ENCODE measurements at places on chromosomes 3 and 15. TPM values are rescaled to one million over a fixed set of nuclear protein-coding genes. Genes with fewer than 3 reads are reported as not detected.
A peak's percentile ranks its signal among the peaks of the same experiment; 100 is the strongest.

GRCh38 chr15:39645976-39646257, 65.0 kb downstream of the THBS1 start:
- DNase-seq: no peak
- no peaks in the 10 kb centered on the region for H3K36me3 ChIP-seq
- H3K27me3 ChIP-seq: no peaks in the 10 kb centered on the region
- no peak overlapping the region for H3K4me3 ChIP-seq

DNA sequence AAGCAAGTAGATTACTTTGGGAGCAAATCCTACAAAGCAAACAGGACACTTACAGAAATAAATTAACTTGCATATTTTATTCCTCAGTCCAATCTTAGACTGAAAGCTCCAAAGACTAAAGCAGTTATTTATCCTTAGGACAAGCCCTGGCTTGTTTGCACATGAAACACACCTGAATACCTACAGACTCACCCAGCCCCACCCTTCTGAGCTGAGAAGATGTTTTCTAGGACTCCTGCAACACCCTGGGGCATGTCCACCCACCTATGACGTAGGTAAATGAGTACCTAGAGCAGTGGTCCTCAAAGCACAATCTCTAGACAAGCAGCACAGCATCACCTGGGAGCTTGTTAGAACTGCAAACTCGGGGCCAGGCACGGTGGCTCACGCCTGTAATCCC, 80.8 kb downstream of the ANXA2 start:
- peaks cover 22% of the 10 kb centered on the region for H3K27me3 ChIP-seq
- no peaks in the 10 kb centered on the region for H3K4me1 ChIP-seq
- DNase-seq: no peak
- H3K27ac ChIP-seq: no peak overlapping the region

- H3K4me3 ChIP-seq: no peak overlapping the region
- no peaks in the 10 kb centered on the region for H3K36me3 ChIP-seq
- H3K27me3 ChIP-seq: no peaks in the 10 kb centered on the region
- peak; percentile 30 for DNase-seq
Observed at GRCh38 chr3:174002543-174002942, 605.0 kb downstream of the NLGN1 start.

GRCh38 chr3:71227270-71227661, 356.3 kb downstream of the FOXP1 start:
- peaks cover 13% of the 10 kb centered on the region for H3K4me1 ChIP-seq
- no peak for DNase-seq
- no peak overlapping the region for H3K4me3 ChIP-seq

DNA sequence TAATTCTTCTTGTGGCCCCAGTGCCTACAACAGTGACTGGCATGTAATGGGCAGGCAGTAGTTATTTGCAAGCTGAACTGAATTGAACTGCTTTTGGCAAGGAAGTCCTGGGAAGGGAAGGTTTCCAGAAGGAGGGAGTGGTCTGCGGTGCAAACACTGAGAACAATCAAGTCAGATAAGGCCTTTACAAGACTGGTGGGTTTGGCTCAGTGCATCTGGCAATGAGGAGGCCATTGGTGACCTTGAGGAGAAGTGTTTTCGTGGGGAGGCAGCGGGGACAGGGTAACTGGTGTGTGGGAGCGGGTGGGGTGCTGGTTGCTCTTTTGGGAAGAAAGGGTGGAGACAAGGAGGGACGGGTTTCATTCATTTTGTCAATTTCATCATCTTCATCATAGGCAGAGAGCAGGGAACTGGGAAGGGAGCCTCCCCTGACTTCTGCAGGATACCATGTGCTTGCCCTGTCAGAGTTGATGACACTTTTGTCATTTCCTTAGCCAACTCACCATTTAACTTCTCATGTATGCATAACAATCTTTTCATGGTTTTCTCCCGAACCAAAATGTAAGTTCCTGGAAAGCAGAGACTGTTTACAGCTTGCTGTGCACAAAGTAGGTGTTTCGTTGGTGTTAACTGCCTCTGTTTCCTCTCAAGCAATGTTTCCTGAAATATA, 8.4 kb upstream of the EHD4 start:
- H3K4me3 ChIP-seq: peak overlapping the region; percentile 23
- H3K27ac ChIP-seq: no peak overlapping the region
- H3K36me3 ChIP-seq: no peaks in the 10 kb centered on the region
- no peak for DNase-seq
- no peaks in the 10 kb centered on the region for H3K4me1 ChIP-seq

GRCh38 chr15:28109626-28110455, 10.7 kb upstream of the OCA2 start:
- no peaks in the 10 kb centered on the region for H3K27me3 ChIP-seq
- 0 out of 2 replicates have a peak, but pooled peaks cover 6% of the 10 kb centered on the region for H3K36me3 ChIP-seq
- H3K27ac ChIP-seq: no peak overlapping the region
- H3K4me1 ChIP-seq: no peaks in the 10 kb centered on the region

- H3K4me1 ChIP-seq: no peaks in the 10 kb centered on the region
- no peaks in the 10 kb centered on the region for H3K27me3 ChIP-seq
- H3K36me3 ChIP-seq: no peaks in the 10 kb centered on the region
- no peak overlapping the region for H3K27ac ChIP-seq
- no peak overlapping the region for H3K4me3 ChIP-seq
Observed at GRCh38 chr3:138854204-138854603, 19.5 kb upstream of the PIK3CB start.

DNA sequence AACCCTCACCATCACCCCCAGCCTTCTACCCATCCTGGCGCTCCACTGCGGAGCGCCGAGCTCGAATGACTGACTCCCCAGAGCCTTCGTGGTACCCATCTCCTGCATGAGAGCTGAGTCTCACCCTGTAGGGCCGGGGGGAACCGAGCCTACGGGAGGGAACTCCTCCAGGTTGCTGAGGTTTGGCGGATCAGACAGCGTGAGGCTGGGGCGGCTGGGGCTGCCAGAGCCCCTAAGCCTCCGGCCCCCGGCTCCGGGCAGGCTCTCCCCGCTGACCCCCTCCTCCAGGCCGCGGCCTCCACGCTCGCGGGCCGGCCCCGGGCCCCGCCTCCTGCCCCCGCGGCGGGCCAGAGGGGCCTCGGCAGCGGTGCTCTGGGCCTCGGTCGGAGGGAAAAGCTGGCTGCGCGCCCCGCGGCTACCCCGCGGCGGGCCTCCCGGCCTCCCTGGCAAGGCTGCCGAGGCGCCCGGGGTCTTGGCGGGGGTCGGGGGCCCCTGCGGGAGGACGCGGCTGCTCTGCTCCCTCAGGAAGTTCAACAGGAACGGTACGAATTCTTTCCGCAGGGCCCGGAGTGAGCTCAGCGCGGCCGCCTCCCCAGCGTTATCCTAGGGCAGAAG, 643 bp downstream of the CDAN1 start:
- peak; percentile 53 for DNase-seq
- peaks cover 4% of the 10 kb centered on the region for H3K4me1 ChIP-seq
- peak overlapping the region; percentile 79 for H3K4me3 ChIP-seq
- no peak overlapping the region for H3K27ac ChIP-seq
- H3K27me3 ChIP-seq: no peaks in the 10 kb centered on the region

The SEMA4B gene
- 3.2 TPM for total RNA-seq

Measured in GM23248 (cell line).